ENCODE measurements at places on chromosomes 1 and 21. TPM values are rescaled to one million over a fixed set of nuclear protein-coding genes. Genes with fewer than 3 reads are reported as not detected.

Gene GJA5
- total RNA-seq: not detected

Gene HS2ST1
- 23.8 TPM for total RNA-seq

Gene KRTAP15-1
- total RNA-seq: not detected

Gene CALML6
- 0.98 TPM for total RNA-seq

Gene LORICRIN
- not detected for total RNA-seq

Gene CSMD2
- total RNA-seq: not detected

Gene SMIM1
- total RNA-seq: 1.8 TPM

Gene EXTL2
- 10.8 TPM for total RNA-seq

Gene DISC1
- 1.7 TPM for total RNA-seq

Gene PLA2G2D
- not detected for total RNA-seq

DNA sequence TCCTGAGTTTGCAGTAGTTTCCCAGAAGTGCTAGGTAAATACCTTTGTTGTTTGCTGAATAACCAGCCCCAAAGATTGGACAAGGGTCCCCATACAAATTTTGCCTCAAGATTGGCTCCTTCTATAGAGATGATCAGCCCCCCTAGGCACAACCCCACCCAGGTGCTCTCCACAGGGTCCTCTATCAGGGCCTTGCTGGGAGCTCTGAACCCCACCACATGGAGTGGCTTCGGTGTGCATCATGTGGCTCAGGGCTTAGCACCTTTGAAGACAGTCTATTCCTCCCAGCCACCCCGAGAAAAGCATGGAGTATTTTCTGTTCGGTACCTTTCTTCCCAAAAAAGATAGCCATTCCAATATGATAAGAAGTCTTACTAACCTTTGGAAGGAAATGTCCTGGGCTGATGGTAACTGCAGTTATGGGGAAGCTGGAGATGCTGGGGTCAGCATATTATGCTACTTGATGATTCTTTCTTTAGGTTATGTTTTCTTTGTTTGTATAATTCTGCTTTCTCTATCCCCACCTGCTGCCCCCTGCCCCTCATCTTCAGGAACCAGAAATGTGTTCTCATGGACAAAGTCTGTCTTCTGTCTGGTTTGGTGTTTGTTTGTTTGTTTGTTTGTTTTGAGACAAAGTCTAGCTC is 5.0 kb upstream of the TSPAN1 start:
- no peak overlapping the region for H3K4me3 ChIP-seq
- H3K27me3 ChIP-seq: no peaks in the 10 kb centered on the region
- H3K4me1 ChIP-seq: peaks cover 17% of the 10 kb centered on the region
- no peak overlapping the region for H3K27ac ChIP-seq
- no peaks in the 10 kb centered on the region for H3K36me3 ChIP-seq

DNA sequence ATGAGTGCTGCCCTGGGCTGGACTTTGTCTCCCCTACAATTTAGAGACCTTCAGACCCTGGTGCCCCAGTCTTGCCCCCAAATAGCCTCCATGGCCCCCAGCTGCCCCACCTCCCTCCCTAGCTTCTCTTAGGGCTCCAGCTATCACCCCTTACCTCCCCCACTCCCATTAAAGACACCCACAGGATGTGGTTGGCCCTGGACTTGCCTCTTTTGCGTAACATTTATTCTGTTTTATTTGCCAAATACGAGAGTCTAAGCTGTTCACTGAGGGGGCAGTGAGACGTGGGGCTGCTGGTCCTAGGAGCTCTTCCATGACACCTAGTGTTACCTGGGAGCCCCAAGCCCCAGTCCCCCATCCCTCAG is 4.5 kb downstream of the ZC3H12A start:
- H3K36me3 ChIP-seq: peaks cover 72% of the 10 kb centered on the region
- peak; percentile 51 for DNase-seq
- H3K4me1 ChIP-seq: peaks cover 37% of the 10 kb centered on the region
- H3K27me3 ChIP-seq: no peaks in the 10 kb centered on the region
- H3K27ac ChIP-seq: peak overlapping the region; percentile 99

GRCh38 chr1:180982422-180982821 is 40.2 kb downstream of the STX6 start:
- H3K36me3 ChIP-seq: peaks cover 49% of the 10 kb centered on the region
- H3K27me3 ChIP-seq: no peaks in the 10 kb centered on the region
- DNase-seq: no peak

DNA sequence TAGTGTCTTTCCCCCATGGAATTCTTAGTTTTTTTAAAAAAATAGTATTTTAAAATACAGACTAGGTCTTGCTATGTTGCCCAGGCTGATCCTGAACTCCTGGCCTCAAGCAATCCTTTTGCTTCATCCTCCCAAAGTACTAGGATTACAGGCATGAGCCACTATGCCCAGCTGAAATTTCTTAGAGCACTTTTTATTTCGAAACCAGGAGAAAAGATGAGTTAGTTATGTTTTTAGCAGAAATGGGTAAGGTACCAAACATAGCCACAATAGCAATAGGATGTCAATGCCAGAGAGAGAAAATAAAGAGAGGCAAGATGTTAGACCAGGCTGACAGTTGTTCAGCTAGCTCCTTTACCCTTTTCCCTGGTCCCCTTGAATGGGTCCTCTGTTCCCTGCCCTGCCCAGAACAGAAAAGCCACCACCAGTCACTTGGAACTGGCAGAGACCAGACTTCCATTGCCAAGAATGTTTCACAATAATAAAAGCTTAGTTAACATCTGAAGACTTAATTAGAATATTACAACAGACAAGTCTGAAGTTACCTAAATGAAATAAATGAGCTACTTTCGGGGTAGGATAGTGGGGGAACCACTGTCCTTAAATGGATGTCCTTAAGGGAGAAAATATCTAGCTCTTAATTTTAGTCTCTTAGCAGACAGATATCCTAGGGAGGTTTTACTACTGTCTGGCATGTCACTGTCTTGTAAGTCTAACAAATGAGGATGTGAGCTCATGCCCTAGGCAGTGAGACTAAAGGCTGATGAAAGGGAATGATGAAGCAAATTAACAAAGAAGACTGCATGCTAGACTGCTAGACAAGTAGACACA is 54.3 kb downstream of the ABL2 start:
- no peak overlapping the region for H3K4me3 ChIP-seq
- DNase-seq: no peak
- H3K27me3 ChIP-seq: no peaks in the 10 kb centered on the region
- H3K4me1 ChIP-seq: peaks cover 5% of the 10 kb centered on the region
- H3K27ac ChIP-seq: no peak overlapping the region

DNA sequence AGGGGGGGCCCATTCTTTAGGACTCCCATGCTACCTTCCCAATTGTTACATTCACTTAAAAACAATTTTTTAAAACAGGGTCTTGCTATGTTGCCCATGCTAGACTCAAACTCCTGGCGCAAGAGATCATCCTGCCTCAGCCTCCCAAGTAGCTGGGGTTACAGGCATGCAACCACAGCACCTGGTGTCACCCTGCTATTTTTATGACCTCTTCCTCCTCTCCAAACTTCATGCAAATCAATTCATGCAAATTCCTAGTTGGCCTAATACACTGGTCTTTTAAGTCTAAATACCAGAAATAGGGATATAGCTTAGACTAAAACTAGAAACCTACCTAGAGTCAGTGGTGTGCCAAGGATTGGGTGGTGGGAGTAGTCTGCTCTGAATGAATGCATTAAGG is 30.1 kb downstream of the CDKN2C start:
- no peak for DNase-seq
- H3K4me3 ChIP-seq: no peak overlapping the region
- H3K36me3 ChIP-seq: no peaks in the 10 kb centered on the region
- no peak overlapping the region for H3K27ac ChIP-seq
- H3K27me3 ChIP-seq: no peaks in the 10 kb centered on the region
- no peaks in the 10 kb centered on the region for H3K4me1 ChIP-seq

- H3K4me3 ChIP-seq: no peak overlapping the region
- no peaks in the 10 kb centered on the region for H3K27me3 ChIP-seq
- H3K27ac ChIP-seq: no peak overlapping the region
- peaks cover 18% of the 10 kb centered on the region for H3K4me1 ChIP-seq
Observed at GRCh38 chr21:31459457-31459856, 115.4 kb upstream of the TIAM1 start.

DNA sequence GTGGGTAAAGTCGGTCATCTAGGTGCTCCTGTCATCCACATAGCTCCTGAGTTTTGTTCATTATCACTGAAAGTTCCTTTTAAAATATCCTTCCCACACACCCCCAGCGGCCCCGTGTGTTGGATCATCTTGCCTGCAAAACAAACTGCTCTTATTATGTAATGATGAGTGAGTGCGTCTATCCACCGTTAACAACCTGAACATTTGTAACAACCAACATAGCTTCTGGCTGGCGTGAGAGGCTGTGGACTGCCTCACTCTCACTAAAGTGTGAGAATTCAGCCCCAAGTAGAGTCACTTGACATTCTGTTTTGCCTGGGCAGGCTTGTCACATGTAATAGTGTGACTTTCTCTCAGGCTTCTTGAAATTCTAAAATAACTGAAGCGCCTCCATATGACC is 14.5 kb upstream of the KCNA2 start:
- no peak overlapping the region for H3K27ac ChIP-seq
- no peak overlapping the region for H3K4me3 ChIP-seq
- no peaks in the 10 kb centered on the region for H3K36me3 ChIP-seq
- no peak for DNase-seq
- peaks cover 23% of the 10 kb centered on the region for H3K4me1 ChIP-seq

GRCh38 chr1:207862241-207862787 is 48.6 kb downstream of the CD34 start:
- peaks cover 42% of the 10 kb centered on the region for H3K36me3 ChIP-seq
- H3K4me1 ChIP-seq: peaks cover 57% of the 10 kb centered on the region
- no peak for DNase-seq
- H3K27me3 ChIP-seq: no peaks in the 10 kb centered on the region

GRCh38 chr21:31343030-31343510 is 991 bp downstream of the TIAM1 start:
- H3K4me1 ChIP-seq: peaks cover 46% of the 10 kb centered on the region
- H3K27me3 ChIP-seq: peaks cover 38% of the 10 kb centered on the region
- H3K36me3 ChIP-seq: peaks cover 10% of the 10 kb centered on the region

- H3K4me3 ChIP-seq: no peak overlapping the region
- H3K27me3 ChIP-seq: peaks cover 6% of the 10 kb centered on the region
- H3K4me1 ChIP-seq: peaks cover 17% of the 10 kb centered on the region
Observed at GRCh38 chr1:155019377-155020245, 14.0 kb downstream of the DCST2 start.

DNA sequence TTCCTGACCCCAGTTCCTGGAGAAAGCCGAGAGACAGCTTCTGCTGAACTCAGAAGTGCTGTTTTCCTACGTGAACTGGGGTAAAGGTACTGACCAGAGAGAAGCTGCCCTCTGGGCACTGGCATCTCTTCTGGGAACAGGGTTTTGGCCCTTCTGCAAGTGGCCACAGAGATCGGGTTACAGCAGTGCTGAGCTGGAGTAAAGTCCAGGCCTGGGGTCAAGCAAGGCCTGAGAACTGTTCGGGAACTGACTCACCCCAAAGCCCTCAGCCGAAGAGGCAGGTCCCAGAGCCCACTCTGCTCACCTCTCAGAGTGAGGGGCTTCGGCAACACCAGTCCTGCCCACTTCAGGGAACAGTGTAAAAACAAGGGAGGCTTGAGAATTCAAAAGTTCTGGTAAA is 177.2 kb upstream of the RUNX1 start:
- H3K4me1 ChIP-seq: peaks cover 40% of the 10 kb centered on the region
- DNase-seq: no peak
- H3K36me3 ChIP-seq: no peaks in the 10 kb centered on the region
- no peaks in the 10 kb centered on the region for H3K27me3 ChIP-seq

DNA sequence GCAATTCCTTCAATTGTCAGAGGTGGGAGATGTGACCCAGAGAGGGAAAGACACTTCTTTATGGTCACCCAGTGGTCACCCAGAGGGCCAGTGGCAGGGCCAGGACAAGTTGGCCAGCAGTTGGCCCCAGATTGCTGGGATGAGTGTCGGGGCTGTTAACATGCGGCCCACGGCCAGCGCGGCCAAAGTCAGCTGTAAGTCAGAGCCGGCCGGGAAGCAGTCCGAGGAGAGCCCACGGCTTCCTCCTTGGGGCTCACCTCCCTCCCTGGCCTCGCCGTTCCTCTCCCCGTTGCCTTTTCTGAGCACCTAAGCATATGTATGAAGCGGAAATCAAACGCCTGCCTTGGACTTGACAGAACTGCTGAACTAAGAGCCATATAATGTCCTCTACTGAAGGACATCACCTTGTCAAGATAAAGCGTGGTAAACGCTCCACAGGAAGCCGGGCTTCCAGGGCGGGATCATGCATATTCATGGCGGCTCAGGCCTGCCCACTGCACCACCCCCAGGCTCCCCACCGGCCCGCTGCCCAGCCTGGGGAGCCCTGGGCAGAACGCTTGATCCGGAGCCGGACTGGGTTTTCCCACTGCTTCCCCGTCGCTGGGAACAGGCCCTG is 245.4 kb upstream of the POU3F1 start:
- H3K4me1 ChIP-seq: peaks cover 5% of the 10 kb centered on the region
- no peak for DNase-seq
- no peak overlapping the region for H3K27ac ChIP-seq
- no peak overlapping the region for H3K4me3 ChIP-seq
- H3K36me3 ChIP-seq: no peaks in the 10 kb centered on the region
- peaks cover 69% of the 10 kb centered on the region for H3K27me3 ChIP-seq

GRCh38 chr1:117664314-117664713 is 58.5 kb downstream of the TENT5C start:
- H3K36me3 ChIP-seq: peaks cover 22% of the 10 kb centered on the region
- H3K27ac ChIP-seq: peak overlapping the region; percentile 86
- H3K4me1 ChIP-seq: peaks cover 64% of the 10 kb centered on the region
- H3K4me3 ChIP-seq: no peak overlapping the region
- DNase-seq: peak; percentile 56
- H3K27me3 ChIP-seq: peaks cover 41% of the 10 kb centered on the region

- no peak for DNase-seq
- H3K36me3 ChIP-seq: no peaks in the 10 kb centered on the region
- H3K27me3 ChIP-seq: peaks cover 4% of the 10 kb centered on the region
- no peak overlapping the region for H3K27ac ChIP-seq
- H3K4me3 ChIP-seq: no peak overlapping the region
- no peaks in the 10 kb centered on the region for H3K4me1 ChIP-seq
Observed at GRCh38 chr1:109977225-109977624, 7.3 kb upstream of the AHCYL1 start.
